ENCODE measurements at places on chromosomes 4 and X.

DNA sequence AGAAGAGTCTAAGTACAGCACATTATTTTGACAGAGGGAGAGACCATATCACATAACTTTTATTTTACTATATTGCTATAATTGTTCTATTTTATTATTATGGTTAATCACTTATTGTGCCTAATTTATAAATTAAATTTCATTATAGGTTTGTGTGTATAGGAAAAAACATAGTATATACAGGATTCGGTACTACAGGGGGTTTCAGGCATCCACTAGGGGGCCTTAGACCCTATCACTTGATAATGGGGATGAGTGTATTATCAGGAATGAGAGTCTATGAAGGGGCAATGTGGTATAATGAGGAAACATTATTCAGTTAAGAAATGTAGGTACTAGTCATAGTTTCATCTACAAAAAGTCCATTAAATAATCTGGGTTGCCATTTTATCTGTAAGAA, 833.1 kb downstream of the C4orf33 start:
- DNase-seq = peak; percentile 61

- no peak for DNase-seq
These were observed 886.8 kb downstream of the NLGN4X start for GRCh38 chrX:5341902-5342301.

DNA sequence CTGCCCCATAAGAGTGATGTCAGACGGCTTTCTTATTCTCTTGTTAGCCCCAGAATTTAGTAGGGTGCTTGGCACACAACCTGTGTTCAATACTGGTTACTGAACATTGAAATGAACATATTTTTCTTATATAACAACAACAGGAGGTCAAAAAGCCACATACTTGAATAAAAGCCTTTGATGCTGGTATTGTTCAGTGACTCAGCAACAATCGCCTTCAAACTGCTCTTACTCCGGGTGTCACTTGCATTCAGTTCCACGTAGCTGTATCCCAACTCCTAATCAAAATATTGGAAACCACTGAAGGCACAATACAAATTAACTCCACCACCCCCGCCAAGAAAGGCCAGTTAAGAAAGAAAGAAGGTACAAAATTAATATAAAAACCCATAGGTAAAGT, 61.5 kb downstream of the RFC1 start:
- peak; percentile 37 for DNase-seq

GRCh38 chr4:86107112-86107511, 252.7 kb downstream of the MAPK10 start:
- no peak for DNase-seq

DNA sequence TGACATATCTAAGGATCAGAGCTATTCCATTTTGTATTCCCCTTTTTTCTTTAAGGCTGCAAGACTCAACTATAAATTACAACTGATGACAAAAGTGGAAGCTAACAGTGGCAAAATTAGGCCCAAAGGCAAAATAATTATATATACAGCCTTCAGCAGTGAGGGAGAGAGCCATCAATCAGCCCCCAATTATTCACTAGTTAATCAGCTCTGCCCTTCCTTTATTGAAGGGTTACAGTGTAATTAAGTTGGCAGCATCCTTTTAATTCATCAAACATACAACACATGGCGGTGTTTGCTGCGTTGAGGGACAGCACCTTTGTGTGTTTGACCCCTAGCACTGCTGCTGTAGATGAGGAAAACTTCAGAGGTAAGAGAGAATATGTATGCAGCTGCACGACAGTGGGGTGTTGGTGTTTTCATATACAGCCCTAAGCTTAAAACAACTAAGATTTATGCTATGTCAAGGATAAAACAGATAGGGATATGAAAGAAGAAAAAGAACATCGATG, 973.9 kb upstream of the POU3F4 start:
- DNase-seq = no peak

- no peak for DNase-seq
These were observed 1008.8 kb downstream of the ADGRL3 start for GRCh38 chr4:62208921-62209320.

GRCh38 chr4:11543706-11544105, 115.0 kb upstream of the HS3ST1 start:
- peak; percentile 21 for DNase-seq

DNA sequence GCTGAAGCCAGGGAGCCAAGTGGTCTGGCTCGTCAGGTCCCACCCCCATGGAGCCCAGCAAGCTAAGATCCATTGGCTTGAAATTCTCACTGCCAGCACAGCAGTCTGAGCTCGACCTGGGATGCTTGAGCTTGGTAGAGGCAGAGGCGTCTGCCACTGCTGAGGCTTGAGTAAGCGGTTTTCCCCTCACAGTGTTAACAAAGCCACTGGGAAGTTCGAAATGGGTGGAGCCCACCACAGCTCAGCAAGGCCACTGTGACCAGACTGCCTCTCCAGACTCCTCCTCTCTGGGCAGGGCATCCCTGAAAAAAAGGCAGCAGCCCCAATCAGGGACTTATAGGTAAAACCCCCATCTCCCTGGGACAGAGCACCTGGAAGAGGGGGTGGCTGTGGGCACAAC, 353.8 kb downstream of the NAP1L3 start:
- DNase-seq = no peak

DNA sequence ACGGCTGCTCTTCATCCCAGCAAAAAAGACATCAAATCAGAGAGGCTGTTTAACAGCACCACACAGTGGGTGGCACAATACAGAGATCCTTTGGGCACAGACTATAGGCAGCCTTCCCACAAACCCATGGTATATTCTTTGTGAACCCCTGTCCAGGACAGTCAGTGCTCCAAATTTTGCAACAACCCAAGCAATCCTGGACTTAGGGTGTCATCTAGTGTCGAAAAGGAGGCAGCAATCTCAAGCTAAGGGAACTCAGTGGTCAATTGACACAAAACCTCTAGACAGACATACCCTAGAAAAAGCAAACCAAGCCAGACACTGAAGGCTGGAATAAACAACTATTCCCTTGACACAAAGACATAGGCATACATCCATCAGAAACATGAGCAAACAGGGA, 137.4 kb downstream of the BMP15 start:
- DNase-seq = no peak

GRCh38 chr4:40265910-40266274, 69.1 kb downstream of the RHOH start:
- no peak for DNase-seq

DNA sequence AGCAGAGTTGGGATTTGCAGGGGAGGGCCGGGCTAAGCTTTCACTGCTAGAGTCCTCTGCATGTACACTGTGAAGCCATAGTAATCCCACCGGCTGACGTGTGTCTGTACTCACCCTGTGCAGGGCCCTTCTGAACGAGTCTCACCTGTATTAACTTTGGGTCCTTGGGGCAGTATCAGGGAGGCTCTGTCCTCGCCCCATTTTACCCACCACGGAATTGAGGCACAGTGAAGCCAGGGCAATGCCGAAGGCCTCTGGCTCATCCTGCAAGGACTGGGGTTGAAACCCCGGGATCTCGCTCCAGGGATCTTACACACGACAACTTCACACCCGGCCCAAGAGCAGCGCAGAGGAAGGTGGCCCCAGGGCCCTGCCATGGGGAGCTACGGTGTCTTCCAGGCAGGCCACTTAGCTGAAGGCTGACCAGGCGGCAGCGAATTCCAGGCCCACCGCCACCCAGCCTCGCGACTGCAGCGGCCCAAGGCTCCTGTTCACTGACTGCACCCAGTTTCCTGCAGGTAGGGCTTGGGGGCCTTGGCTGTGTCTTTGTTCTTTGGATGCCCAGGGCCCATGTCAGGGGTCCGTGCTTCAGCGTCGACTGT, 75.5 kb upstream of the ADRA2C start:
- DNase-seq = no peak

DNA sequence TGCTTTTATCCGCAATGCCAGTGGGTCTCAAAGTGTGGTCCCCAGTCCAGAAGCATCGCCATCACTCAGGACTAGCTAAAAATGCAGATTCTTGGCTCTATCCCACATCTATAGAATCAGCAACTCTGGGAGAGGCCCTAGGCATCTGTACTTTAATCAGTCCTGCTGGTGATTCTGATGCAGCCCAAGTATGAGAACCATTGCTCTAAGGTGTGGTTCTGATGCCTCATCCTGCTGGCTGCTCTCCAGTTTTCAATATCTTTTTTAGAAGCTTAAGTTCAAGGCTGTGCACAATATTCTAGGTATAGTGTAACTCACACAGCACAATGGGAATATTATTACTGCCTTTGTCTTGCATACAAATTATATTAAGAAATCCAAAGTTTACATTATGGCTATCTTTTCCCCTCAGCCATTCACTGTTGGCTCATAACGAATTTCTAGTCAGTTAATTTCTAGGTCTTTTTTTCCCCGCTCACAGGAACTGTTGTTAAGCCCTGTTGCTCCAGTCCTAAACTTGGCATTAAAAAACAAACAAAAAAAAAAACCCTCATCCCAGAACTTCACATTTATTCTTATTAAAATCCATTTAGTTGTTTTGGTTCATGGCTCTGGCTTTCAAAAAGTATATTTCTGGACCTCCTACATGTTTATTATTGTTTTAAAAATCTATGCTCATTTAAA, 109.1 kb downstream of the PHEX start:
- DNase-seq = no peak

DNA sequence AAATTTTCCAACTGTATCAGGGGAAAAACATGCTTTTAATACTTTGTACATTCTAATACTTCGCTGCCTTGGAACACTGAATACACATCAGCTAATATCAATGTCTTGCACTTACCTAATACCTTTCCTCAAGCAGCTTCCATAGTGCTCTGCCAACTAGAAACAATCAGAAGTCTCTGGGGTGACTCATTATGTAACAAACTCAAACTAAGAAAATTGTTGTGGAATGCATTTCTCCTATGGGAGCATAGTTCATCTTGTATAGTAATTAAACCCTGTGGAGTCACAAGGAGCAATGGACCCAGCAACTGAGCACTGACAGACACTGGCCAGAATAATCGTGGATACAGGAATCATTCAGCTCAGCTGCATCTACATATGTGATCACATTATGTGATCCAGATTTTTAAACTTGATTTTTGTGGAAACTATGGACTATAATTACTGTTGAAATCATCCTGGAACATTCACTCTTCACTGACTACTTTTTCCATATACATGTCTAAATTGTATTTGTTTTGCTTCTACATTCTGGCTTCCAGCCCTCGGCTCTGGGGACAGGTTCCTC, 496.9 kb downstream of the TMA16 start:
- DNase-seq = no peak

DNA sequence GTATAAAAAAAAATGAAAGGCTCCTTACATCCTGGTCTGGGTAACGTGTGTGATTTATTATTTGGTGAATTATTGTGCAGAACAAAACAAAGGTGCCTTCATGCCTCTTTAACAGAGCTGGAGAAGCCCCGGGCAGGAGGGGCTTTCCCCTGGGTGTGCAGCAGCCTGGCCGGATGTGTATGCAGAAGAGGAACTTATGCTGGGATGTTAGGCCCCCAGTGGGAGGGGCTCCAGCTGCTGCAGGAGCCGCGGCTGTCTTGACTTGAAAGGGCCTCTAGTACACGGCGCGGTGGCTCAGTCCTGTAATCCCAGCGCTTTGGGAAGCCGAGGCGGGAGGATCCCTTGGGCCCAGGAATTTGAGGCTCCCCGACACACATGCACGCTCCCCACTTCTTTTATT, 16.0 kb downstream of the CCNQ start:
- DNase-seq = peak; percentile 74

GRCh38 chr4:80931631-80932081, 98.9 kb upstream of the BMP3 start:
- DNase-seq = no peak

- DNase-seq = no peak
These were observed 174.6 kb upstream of the NRK start for GRCh38 chrX:105647749-105648148.
